ENCODE measurements at places on chromosomes 13 and 19.

DNA sequence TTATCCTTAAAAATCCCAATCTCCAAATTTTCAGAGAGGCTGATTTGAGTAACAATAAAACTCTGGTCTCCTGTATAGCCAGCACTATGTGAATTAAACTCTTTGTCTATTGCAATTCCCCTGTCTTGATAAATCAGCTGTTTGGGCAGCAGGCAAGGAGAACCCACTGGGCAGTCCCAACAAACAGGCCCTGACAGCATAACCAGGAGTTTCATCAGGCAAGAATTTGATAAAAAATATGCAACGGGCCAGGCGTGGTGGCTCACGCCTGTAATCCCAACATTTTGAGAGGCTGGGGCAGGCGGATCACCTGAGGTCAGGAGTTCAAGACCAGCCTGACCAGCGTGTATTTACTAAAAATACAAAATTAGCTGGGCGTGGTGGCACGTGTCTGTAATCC, 42.1 kb downstream of the STK24 start:
- DNase-seq, result no peak

GRCh38 chr13:60013166-60013565, 150.6 kb downstream of the DIAPH3 start:
- DNase-seq, result no peak

- DNase-seq, result no peak
Observed at GRCh38 chr13:30362869-30363268, 55.5 kb upstream of the KATNAL1 start.

- DNase-seq, result no peak
Observed at GRCh38 chr13:21040120-21040826, 21.1 kb downstream of the LATS2 start.

- no peak for DNase-seq
Observed at GRCh38 chr13:110509478-110509926, 52.0 kb downstream of the RAB20 start.

GRCh38 chr19:16355293-16356043, 30.8 kb downstream of the KLF2 start:
- no peak for DNase-seq

DNA sequence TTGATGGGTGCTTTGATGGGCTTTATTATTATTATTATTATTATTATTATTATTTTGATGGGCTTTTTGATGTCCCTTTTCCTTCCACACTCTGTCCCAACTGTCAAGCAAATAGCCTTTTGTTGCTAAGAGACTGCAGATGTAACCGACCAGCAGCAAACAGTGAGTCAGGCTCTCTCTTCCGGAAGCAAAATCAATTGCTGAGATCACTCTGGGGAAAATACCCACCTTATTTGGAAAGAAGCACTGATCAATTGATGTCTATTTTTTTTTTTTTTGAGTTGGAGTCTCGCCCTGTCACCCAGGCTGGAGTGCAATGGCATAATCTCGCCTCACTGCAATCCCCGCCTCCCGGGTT, 2.9 kb downstream of the LDLR start:
- peak; percentile 26 for DNase-seq

GRCh38 chr13:77168237-77168636, 141.3 kb upstream of the FBXL3 start:
- no peak for DNase-seq

GRCh38 chr13:110010404-110011138, 224.2 kb upstream of the IRS2 start:
- no peak for DNase-seq

DNA sequence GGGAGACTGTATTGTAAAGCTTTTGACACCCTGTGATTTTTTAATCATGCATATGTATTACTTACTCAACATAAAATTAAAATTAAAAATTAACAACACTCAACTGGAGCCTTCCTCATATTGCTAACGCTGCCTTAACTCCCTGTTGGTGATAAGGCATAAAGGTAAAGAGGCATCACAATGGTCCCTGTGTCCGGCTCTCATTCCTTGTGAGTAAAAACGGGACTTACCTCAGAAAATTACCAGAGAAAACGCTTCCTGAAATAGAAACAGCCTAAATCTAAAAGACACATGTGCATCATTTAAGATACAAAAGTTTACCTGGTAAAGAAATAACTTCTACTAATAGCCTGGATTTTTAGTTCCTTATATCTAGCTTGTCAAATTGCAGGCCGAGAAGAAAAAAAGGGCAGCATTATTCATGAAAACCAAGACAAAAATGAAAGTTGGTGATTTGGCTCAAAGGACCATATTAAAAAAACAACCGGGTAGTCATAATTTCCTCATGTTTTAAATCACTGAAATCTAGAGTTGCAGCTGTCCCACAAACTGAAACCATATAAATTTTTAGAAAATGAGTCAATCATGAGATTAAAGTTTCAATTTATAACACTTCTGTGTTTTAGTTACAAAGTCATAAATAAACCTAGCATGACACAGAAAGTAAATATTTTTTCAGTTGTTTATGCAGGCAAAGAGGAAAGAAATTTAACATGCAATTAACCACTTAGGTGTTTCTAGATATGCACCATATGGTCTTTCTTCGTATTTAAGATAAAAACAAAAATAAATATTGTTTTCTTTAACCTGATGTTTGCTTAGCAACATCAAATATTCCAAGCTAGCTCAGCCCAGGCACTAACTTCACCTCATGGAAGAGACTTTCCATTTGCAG, 94.7 kb downstream of the MIPEP start:
- no peak for DNase-seq

GRCh38 chr19:46355234-46356148, 8.6 kb downstream of the PPP5C start:
- no peak for DNase-seq

DNA sequence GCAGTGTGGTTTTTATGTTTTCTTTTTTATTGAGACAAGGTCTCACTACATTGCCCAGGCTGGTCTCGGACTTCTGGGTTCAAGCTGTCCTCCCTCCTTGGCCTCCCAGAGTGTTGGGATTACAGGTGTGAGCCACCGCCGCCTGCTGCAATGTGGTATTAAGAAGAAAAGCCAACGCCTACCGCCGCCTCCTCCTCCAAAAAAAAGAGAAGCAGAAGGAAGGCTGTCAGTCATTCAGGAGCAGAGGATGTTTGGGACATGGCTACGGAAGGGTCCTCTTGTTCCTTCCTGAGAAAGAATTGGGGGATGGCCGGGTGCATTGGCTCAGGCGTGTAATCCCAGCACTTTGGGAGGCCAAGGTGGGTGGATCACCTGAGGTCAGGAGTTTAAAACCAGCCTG, 1.2 kb downstream of the PPP1R37 start:
- DNase-seq, result no peak

- DNase-seq, result no peak
Observed at GRCh38 chr19:14577885-14578427, 4.9 kb upstream of the CLEC17A start.

- no peak for DNase-seq
Observed at GRCh38 chr13:45681113-45681512, 21.0 kb upstream of the CBY2 start.

GRCh38 chr13:87057807-87058520, 613.2 kb upstream of the SLITRK5 start:
- no peak for DNase-seq

- DNase-seq, result no peak
Observed at GRCh38 chr19:18587561-18587960, 1.0 kb upstream of the REX1BD start.

DNA sequence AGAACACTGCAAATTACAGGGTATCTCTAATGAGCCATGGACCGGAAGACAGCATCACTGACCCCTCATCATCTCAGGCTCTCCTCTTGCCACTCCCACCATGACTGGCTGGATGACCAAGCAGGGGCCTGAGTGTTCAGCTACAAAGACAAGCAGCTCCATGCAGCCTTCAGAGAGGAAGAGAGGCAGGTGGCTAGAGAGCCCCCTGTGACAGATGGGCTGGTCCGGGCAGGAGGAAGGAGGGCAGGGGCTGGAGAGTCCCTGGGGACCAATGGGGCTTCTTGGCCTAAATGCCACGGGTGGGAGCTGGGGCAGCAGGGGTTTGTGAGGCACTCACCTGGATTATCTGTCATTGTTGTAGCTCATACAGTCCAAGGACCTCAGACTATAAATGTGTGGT, 12.8 kb upstream of the RASA3 start:
- DNase-seq, result no peak

DNA sequence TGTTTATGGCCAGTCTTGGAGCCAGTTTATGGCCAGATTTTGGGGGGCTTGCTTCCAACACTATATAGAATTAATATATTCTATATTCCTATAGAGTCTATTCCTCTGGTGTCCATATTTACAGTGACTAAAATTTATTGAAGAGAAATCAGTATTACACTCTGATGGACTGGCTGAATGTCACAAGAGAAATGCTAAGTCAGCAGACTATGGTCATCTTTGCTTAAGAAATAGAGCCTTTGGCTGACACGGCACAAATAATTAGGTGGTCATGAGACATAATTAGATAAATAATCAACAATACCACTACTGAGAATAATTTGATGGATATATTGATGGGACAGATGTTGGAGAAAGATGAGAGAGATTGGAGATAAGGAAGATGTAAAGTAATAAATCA, 272.9 kb downstream of the SLITRK5 start:
- DNase-seq, result no peak

DNA sequence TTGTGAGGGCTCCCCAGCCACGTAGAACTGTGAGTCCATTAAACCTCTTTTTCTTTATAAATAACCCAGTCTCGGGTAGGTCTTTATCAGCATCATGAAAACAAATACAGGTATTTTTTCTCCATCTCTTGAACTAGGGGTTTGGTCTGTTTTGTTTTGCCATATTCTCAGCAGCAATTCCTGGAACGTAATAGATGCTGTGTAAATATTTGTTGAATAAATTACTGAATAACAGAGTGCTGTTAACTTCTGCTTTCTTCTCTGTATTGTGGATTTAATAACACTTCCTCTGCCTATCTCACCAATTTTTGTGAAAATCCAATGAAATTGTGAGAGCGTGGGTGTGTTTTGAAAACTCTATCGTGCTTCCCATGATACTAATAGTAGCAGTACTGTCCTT, 429.4 kb downstream of the DCT start:
- no peak for DNase-seq

- DNase-seq, result no peak
Observed at GRCh38 chr13:95707442-95708390, 30.8 kb downstream of the DNAJC3 start.

- no peak for DNase-seq
Observed at GRCh38 chr13:99014522-99014921, 36.7 kb upstream of the DOCK9 start.

- no peak for DNase-seq
Observed at GRCh38 chr13:30109471-30110135, 197.7 kb downstream of the KATNAL1 start.

DNA sequence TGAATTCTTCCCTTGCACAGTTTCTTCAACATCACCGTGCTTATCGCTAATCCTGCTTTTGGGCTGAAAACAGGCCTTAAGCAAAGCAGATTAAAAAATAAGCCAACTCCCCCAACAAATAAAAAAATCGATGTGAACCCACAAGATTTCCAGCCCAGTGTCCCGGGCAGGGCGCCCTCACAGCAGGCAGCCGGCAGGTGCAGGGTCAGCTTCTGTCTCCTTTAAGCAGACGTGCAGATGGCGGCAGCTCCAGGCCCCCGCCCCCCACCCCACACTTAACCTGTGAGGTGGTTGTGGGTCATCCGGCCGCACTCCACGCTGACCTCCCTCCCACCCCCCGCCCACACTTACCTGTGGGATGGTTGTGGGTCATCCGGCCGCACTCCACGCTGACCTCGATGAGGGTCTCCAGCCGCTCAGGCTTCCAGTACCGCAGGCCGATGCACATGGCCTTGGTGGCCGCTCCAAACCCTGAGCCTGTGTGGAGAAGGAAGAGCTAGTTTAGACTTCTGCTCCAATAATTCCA, 19.8 kb downstream of the ADPRHL1 start:
- no peak for DNase-seq

- no peak for DNase-seq
Observed at GRCh38 chr13:59633290-59633689, 530.4 kb downstream of the DIAPH3 start.

- DNase-seq, result no peak
Observed at GRCh38 chr13:43267916-43268315, 244.5 kb downstream of the DNAJC15 start.

GRCh38 chr19:29483944-29484581, 41.7 kb upstream of the VSTM2B start:
- peak; percentile 22 for DNase-seq

- no peak for DNase-seq
Observed at GRCh38 chr13:86918682-86919081, 752.5 kb upstream of the SLITRK5 start.

- DNase-seq, result no peak
Observed at GRCh38 chr13:109271555-109272541, 514.5 kb downstream of the IRS2 start.

- no peak for DNase-seq
Observed at GRCh38 chr13:93966267-93966936, 513.1 kb downstream of the DCT start.

GRCh38 chr19:38506723-38507550, 73.4 kb downstream of the RYR1 start:
- peak; percentile 70 for DNase-seq

DNA sequence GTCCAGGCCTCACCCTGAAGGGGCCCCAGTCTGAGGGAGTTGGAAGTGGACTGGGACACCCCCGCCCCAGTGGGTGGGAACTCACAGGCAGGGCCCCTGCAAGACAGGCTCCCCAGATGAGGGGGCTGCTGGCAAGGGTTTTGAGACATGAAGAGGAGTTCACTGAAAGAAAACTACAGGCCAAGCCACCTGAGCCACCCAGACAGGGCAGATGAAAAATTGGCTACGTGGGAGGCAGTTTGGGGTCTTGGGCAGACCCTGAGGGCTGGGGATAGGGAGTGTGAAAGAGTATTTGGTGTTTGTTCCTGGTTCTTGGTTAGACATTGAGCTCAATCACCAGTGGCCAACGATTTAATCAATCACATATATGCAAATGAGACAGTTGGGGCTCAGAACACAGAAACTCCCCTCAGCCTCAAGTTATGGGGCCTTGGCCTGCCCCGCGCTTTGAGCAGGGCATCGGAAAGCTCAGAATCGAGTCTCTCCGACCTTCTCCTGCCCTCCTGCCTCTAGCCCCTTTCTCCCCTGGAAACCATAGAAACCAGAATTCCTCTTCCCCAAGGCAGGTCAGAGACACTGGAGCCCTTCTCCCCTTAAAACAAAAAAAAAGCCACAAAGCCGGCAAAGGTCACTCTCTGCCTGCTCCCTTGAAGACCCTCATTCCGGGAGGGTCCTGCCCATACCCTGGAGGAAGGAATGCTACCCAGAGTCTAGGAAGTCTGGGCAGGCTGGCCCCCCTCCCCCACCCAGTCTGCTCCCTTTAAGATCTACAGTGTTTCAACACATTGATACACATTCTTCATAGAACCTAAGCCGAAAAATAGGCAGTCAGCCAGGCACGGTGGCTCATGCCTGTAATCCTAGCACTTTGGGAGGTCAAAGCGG, 1.3 kb upstream of the ISYNA1 start:
- DNase-seq, result no peak

DNA sequence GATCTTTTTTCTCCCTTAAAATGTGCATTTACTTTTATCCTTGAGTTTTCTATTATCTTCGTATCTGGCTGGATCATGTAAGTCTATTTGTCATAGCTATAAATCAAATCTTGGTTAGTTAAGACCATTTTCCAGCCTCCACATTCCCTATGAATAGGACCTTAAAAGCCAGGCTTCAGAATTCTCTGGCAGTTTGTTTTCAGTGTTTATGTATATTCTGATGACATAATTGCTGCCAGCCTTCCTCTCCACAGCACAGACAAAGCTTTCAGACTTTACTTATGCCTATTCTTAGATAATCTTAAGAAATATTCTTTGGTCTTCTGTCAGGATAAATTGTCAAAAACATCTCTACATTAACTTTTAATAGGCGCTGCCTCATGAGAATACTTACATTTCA, 870.8 kb upstream of the SPRY2 start:
- no peak for DNase-seq
